Psoas muscle (tissue), 8 donors: ENCODE measurements at places on chromosomes 2 and 18. TPM values are rescaled to one million over a fixed set of nuclear protein-coding genes. Genes with fewer than 3 reads are reported as not detected.

The RTKN gene
- 7.8 TPM for total RNA-seq

DNA sequence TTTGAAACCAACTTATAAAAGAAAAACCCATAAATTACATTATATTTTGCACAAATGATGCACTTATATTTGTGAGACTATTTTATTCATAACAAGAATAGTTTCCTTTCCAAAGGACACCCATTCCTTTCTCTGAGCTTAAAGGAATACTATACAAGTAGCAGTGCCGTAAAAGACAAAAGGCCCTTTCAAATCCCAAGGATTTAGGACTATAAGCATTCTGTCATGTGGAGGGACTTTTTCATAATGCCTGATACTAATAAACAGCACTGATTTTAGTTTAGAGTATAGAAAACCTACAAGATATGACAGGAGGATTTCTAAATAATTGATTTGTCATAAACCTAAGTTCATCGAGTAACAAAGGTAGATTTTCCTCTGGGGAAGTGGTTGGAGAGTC, 1134.2 kb upstream of the ZEB2 start:
- DNase-seq: no peak

DNA sequence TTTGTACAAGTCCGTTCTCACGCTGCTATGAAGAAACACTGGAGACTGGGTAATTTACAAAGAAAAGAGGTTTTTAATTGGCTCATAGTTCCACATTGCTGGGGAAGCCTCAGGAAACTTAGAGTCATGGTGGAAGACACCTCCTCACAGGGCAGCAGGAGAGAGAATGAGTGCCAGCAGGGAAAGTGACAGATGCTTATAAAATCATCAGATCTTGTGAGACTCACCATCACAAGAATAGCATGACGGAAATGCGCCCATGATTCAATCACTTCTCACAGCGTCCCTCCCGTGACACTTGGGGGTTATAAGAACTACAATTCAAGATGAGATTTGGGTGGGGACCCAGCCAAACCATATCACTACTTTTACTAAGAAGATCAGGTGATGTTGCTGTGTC, 285.8 kb downstream of the TMX3 start:
- no peak for DNase-seq

- DNase-seq: no peak
These were observed 35.9 kb upstream of the KLF11 start for GRCh38 chr2:10007435-10007834.

DNA sequence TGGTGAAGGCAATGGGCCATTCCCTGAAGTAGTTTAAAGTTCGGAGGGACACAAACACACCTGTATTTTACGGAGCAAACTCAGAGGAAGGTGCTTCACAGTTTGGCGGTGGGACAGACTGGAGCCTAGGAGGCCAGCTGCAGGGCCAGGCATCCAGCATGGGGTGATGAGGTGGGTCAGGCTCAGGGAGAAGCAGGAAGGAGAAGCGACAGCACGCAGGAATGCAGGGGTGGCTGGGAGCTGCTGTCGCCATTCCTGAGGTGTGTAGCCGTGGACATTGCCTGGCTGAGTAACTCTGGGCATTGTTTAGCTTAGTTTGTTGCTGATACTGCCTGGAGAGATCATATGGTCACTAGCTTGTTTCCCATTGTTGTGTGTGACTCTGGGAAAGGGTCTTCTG, 35.8 kb upstream of the METTL21A start:
- no peak for DNase-seq

The EHD3 gene
- 2.2 TPM for total RNA-seq

DNA sequence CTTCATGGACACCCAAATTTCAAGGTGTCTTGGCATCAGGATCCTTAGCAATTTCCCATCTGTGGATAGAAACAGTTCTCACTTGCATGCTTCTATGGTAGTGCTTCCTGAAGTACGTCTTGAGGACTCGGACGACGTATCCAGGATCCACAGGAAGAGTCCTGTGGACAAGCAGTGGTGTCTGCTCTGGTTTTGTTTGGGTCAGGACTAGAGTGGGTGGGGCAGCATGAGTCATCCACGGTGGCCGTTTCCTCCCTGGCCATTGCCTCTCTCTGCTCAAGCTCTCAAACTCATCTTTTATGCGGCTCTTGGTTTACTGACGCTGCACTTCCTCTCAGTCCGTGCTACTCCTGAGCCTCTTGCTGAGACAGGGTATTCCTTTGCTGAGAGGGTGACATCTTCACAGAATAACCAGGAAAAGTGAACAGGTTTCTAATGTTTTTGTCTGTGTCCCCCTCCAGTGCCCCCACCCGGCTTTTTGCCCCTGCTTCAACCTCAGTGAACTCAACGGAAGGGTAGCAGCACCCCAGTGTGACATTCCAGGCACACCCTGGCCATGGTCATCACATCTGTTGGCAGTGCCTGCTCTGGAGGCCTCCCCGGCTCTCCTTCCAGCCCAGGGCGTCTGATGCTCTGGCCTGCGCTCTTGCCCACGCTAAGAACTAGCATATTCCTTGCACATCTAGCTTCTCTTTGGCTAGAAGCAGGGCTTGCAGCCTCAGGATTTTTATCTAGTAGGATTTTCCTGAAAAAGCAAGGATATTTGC, 62.2 kb downstream of the ARMC9 start:
- no peak for DNase-seq

- no peak for DNase-seq
These were observed 506.9 kb upstream of the KLHL29 start for GRCh38 chr2:22878121-22878520.

The CFAP53 gene
- 0.49 TPM for total RNA-seq

The MBP gene
- 51.6 TPM for total RNA-seq

GRCh38 chr2:85811180-85812093, 57.6 kb downstream of the ATOH8 start:
- peak; percentile 67 for DNase-seq

- DNase-seq: no peak
These were observed 11.1 kb upstream of the CUL3 start for GRCh38 chr2:224596289-224596688.

The SCN7A gene
- total RNA-seq: 4.9 TPM

- DNase-seq: no peak
These were observed 34.9 kb downstream of the KDM3A start for GRCh38 chr2:86476092-86476491.

- DNase-seq: no peak
These were observed 50.3 kb downstream of the KANSL3 start for GRCh38 chr2:96587843-96588242.

DNA sequence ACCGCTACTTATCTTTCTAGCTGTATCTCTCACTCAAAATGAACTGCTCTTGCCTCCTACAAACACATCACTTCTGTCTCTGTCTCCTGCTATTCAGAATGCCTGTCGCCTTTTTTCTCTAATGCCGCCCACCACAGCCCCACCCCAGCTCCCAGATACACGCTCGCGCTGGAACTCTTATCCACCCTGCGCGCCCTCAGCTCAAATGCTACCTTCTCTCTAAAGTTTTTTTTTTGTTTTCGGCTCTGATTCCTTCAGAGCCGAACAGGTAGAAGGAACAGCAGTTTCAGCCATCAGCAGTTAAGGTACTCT, 3.9 kb upstream of the SOS1 start:
- DNase-seq: no peak

The NEB gene
- 2,020 TPM for total RNA-seq

GRCh38 chr2:241514553-241514952, 6.2 kb upstream of the STK25 start:
- no peak for DNase-seq

DNA sequence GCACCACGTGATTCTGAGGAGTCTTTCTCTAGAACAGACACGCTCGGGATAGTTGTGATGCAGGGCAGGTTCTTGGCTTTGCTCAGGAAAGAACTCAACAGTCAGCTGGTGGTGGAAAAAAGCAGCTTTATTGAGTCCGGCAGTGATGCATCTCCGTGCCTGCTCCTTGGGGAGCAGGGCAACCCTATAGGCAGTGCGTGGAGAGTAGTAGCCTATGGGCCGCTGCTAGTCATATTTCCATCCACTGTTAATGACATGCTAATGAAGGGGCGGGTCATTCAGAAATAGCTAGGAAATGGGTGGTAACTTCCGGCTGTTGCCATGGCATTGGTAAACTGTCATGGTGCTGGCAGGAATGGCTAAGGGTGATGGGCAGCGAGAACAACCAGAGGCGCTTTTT, 11.6 kb upstream of the ACKR3 start:
- no peak for DNase-seq

- DNase-seq: no peak
These were observed 1082.9 kb upstream of the CDH2 start for GRCh38 chr18:29259838-29260237.

The MEP1B gene
- not detected for total RNA-seq

DNA sequence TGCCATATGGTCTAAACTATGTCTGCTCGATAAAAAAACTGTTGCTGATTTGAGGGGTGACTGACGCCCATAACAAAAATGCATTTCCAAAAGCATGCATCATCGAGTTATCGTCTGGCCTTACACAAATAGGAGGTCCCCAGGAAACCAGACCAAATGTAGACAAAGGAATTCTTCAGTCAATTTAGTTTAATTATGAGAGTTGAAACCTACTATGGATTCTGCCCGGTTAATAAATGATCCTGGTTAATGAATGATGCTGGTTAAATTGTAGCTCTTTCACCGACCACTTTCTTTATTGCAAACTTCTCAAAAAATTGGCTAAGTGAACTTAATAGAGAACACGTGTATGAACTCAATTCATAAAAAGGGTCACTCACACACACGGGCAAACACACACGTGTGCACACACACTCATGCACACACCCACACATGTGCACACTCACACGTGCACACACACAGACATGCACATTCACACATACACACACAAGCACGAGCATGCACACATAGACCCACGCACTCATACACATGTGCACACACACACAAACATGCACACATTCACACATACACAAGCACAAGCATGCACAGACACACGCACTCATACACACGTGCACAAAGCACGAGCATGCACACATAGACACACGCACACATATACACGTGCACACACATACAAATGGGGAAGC, 59.0 kb upstream of the SALL3 start:
- DNase-seq: no peak

GRCh38 chr2:144643537-144644336, 123.8 kb upstream of the ZEB2 start:
- DNase-seq: no peak

DNA sequence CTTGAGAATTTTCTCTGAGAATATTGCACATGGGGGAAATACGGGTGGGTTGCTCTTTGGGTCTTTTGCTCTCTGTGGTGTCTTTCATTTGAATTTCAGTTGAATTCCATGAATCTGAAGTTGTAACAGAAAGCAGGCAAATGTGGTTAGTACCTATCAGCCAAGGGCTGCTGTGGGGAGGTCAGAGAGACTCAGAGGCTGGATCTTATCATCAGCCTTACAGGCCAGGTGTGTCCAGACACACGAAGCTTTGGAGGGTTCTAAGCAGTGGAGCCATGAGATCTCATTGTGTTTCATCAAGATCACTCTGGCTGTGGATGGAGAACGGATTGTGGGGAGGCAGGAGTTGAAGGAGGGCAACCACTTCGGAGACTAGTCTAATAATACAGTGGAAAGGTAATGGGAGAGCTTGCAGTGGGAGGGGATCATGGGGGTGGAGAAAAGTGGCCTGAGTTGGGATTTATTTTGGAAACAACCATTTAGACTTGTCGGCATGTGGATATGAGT, 68.1 kb downstream of the GNAL start:
- no peak for DNase-seq

The CRACDL gene
- 2.5 TPM for total RNA-seq

The SERPINB3 gene
- not detected for total RNA-seq
